ENCODE measurements at places on chromosomes 3 and 15.

GRCh38 chr15:31974855-31975829 is 55.2 kb upstream of the CHRNA7 start:
- DNase-seq = peak; percentile 13

- DNase-seq = no peak
These were observed 21.3 kb upstream of the RSL24D1 start for GRCh38 chr15:55218056-55218455.

DNA sequence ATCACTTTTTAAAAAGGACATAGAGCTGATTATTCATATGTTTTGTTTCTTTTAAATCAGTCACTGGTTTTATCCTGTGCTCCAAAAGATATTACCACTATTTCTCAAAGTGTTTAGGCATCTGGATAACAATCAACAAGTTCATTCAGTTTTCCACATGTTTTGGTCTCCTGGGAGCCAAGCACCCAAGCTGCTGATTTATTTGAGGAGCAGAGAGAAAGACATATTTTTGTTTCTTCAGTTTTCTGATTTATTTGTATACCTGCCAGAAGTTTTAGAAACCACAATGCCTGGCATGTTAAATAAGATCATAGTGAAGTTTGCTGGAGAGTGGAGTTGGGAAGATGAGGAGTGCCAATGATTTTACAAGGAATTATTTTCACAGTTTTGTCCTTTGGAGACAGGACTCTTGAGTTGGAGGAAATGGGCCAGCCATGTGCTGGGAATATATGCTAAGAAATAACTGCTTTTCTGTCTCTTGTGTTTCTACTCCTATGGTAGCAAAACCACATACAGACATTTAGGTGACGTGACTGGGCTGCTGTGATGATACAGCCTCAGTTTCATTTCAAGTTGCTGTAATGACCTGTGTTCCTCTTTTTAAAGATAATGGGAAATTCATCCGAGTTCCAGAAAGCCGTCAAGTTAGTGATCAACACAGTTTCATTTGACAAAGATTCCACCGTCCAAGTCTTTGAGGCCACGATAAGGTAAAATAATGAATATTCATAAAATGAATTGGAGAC is 11.7 kb downstream of the EDEM1 start:
- DNase-seq = no peak

DNA sequence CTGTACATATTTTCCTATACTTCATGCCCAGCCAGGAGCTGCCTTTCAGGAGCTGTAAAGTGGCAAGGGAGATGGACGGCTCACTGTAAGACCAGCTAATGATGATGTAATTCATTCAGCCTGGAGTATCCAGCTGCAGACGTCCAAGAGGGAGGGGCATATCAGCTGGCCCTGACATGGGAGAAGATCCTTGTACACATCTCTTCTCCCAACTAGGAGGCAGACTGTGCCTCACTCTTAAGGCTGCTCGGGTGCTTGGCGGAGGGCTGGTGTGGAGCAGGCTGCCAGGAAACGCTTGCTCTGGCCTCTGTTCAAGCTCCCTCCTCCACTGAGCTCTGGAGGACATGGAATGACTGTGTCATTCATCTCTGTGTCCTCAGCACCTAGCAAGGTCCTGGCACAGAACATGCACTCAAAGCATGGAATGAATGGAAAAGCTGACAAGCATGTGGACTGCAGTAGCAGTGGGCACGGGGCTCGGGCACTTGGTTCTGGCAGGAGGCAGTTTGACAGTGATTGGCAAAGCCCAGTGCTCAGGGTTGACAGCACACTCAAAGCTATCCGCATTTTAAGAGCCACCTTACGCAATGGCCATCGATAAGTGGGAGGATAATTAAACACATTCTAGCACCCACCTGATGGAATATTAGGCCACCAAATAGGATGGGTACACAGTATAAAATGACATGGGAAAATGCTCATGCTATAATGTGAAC is 72.4 kb downstream of the TBC1D2B start:
- peak; percentile 95 for DNase-seq

DNA sequence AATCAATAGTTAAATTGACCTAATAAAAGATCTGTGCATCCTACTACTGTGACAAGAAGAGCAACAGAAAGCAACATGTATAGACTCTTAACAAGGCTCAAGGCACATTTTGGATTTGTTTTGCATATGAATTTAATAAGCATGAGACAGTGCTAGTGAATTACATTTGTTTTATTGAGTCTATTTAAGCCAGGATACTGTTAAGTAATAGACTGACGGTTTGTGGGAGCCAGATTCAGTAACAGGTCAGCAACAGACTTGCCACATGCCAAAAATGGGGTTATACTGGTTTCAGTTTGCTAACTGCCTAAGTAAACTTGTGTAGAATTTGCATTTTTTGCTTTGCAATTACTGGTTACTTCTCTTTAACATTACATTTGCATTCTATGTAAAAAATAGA is 54.0 kb downstream of the MBNL1 start:
- DNase-seq = peak; percentile 33

GRCh38 chr3:119324899-119325298 is 30.7 kb downstream of the ARHGAP31 start:
- DNase-seq = no peak

GRCh38 chr3:494190-494589 is 297.6 kb downstream of the CHL1 start:
- DNase-seq = no peak

- peak; percentile 91 for DNase-seq
These were observed 177.6 kb upstream of the BCL6 start for GRCh38 chr3:187922704-187923416.

DNA sequence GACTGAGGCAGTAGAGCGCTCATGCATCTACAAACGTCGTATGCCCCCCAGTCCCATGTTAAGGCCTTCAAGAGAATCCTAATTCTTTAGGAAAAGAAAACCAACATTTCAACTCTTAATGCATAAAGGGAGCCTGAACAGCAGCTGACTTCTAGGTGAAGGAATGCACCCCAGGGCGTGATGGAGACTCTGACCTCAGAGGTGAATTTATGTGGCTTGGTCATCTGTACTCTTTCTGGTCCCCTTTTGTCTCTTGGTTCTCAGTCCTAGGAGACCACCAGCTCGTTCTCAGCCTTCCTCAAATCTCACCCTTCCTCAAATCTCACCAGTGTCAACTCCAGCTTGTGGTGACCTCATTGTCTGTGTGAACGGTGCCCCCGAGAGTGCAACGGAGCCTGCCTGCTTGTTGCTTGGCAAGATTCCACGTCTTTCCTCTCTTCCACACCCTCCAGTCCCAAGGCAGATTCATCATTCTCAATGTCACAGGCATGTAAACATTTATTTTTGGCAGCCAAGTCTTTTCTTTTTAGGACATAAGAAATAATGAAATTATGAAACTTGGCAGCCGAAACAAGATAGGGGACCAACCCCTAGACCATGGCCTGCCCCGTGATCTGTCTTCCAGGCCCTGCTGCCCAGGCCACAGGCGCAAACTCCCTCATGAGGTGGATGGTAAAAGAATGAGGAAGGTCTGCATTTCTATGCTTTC is 166.2 kb downstream of the ADAMTS17 start:
- no peak for DNase-seq

GRCh38 chr3:99981138-99981537 is 133.2 kb downstream of the FILIP1L start:
- DNase-seq = no peak

DNA sequence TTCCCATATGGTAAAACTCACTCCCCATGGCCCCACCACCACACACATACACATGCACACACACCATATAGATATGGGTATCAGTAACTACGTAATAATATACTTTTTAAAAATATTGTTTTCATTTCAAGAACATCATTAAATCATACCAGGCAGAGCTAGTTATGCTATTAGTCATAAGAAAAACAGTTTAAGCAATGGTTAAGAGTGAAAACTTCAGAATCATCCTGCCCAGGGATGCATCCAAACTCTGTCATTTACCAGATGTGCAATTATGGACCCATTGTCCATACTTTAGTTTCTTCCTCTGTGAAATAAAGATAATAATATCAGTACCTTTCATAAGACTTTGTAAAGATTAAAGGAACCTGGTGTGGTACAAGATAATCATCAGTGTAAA is 608.3 kb downstream of the RBMS3 start:
- peak; percentile 65 for DNase-seq

DNA sequence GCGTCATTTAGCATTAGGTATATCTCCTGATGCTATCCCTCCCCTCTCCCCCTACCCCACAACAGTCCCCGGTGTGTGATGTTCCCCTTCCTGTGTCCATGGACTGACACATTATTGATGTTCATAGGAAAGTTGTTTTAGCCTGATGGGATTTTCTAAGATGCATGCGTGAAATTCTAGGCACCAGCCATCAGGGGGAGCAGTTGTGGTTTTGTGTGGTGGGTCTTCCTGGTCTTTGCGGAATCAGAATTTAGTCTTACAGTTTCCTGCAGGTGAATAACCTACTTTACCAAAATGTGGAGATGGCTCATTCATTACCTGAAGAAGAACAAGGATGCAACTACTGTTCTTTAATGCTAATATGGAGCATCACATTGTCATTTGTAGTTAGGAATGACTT is 455.0 kb upstream of the THBS1 start:
- DNase-seq = peak; percentile 70

- no peak for DNase-seq
These were observed 307.1 kb upstream of the DPH6 start for GRCh38 chr15:35852818-35853624.

DNA sequence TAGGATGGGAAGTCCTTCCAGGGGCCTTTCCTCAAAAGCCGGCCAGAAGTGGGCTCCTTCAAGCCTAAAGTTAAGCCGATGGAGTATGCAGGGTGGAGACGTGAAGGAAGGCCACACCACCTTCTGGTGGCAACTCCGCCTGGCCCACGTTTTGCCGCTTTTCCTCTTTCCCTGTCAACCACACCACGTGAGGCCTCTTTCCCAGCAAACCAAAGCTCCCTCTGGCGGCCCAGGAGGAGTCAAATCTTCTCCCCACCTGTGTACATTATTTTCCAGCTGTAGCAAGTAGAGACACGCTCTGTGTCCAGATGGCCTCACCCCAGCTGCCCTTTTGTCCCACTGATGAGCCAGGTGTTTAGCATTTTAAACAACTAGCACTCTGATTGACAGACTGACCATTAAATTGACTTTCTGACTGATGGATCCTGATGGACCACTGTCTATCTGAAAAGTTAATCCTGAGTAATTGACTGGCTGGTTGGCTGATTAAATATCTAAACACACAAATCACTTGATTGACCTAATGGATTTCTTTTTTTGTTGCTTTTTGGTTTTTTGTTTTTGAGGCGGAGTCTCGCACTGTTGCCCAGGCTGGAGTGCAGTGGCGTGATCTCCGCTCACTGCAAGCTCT is 59.6 kb upstream of the ZBTB38 start:
- DNase-seq = peak; percentile 46

GRCh38 chr3:79081335-79081734 is 686.5 kb downstream of the ROBO1 start:
- DNase-seq = no peak

DNA sequence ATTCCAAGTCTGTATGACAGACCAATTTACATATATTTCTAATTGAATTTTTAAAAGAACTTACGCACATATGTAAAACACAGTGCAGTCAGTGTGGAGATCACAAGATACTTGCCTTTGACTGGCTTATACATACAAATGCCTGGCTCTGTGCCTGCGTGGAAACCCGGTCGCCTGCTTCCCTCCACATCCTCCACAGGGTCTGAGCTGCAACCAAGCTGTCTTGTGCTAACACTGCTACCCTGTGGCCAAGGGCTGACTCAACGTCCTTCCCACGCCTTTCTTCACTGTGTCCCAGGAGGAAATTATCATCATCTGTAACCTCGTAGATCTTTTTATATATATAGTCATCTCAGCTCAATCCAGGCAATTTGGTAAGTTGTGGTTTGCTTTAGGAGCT is 117.0 kb downstream of the WNT7A start:
- DNase-seq = no peak

DNA sequence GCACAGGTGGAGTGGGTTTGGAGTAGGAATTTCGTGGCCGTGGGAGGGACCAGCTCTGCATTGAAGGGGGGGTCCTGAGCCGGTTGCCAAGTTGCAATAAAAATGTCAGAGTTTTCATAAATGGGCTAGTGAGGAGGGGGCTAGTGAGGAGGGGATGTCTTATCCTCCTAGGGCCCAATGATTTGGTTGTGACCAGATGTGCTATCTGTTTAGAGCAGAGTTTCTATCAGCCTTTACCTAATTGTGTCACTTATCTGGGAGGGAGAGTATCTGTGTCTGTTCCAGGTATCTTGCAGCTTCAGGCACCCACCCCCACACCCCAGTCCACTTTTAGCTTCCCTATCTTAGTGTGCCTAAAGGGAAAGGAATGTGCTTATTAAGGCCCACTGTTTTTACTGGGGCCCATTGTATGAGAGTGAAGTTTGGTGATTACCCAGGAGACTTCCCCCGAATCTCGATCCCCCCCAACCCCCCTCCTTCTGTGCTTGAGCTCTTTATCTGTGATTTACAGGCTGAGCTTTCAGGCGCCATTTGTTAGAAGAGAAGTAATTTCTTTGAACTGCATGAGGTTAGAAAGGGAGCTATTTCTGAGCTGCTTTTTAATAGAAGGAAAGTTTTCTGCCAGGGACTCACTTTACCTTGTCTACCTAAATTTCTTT is 42.6 kb downstream of the PPCDC start:
- peak; percentile 43 for DNase-seq

DNA sequence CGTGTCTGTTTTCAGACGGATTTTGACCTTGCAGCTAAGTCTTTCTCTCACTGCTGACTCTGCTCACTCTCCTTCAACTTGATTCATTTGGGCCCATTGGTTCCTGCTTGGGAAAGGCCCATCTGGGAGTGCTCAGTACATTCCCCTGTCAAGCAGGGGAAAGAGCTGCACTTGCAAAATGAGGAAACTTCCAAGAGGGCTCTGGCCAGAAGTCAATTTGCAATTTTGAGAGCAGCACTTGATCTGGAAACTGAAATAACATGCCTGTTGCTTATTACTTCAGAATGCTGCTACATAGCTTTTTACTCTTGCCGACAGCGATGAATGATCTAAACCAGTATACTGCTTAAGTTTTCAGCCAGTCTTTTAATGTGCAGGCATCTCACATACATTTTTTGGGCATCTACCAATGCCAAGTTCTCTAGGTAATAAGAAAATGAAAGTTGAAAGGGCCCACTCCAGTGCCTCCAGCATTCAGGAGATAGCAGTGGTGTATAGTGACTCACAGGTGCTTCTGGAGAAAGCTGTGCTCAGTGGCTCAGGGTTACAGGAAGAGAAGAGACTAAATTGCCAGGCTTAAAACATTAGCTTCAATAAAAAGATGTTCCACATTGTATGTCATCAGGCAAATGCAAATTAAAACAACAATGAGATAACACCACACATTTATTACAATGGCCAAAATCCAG is 70.1 kb upstream of the RORA start:
- DNase-seq = no peak

GRCh38 chr3:87361956-87362355 is 85.6 kb upstream of the POU1F1 start:
- DNase-seq = no peak
